ENCODE measurements at places on chromosomes 7 and 10. TPM values are rescaled to one million over a fixed set of nuclear protein-coding genes. Genes with fewer than 3 reads are reported as not detected.

Gene BICC1
- 4.7 TPM for total RNA-seq

Gene GARIN1A
- 3.4 TPM for total RNA-seq

Gene CDK5
- total RNA-seq: 36.6 TPM

Gene AGBL3
- total RNA-seq: 10.3 TPM

Gene GPR15LG
- total RNA-seq: not detected

Gene GSTO2
- total RNA-seq: 4.4 TPM

Gene GIMAP1
- total RNA-seq: 0.63 TPM

Gene GBX1
- total RNA-seq: not detected

Gene WDFY4
- 0.94 TPM for total RNA-seq

Gene ZNF736
- total RNA-seq: 81.1 TPM

Gene DGKB
- 9.4 TPM for total RNA-seq

Gene SDK1
- total RNA-seq: 40.7 TPM

Gene C7orf33
- total RNA-seq: not detected

Gene INA
- 199 TPM for total RNA-seq

Gene ERVW-1
- not detected for total RNA-seq

Gene SLC13A1
- total RNA-seq: not detected

Gene ADAM22
- total RNA-seq: 121 TPM

Gene RBP3
- not detected for total RNA-seq

Gene SMO
- 15.0 TPM for total RNA-seq

Gene EFCAB10
- total RNA-seq: 2.2 TPM

Gene NPFFR1
- 1.3 TPM for total RNA-seq

Gene DNAJC12
- total RNA-seq: 1.9 TPM

Gene PANK1
- 36.0 TPM for total RNA-seq

Gene SFRP5
- 0.94 TPM for total RNA-seq

Gene MACC1
- under 0.01 TPM for total RNA-seq

Gene PAPOLB
- 3.8 TPM for total RNA-seq

Gene HOGA1
- total RNA-seq: 0.31 TPM

Gene STAG3
- total RNA-seq: 1.3 TPM

Gene C7orf57
- 1.3 TPM for total RNA-seq
